NCI-H1105 treated with DMSO at 0.1 percent for 48 hours (cell line): ENCODE measurements at places on chromosomes 1 and 21.

DNA sequence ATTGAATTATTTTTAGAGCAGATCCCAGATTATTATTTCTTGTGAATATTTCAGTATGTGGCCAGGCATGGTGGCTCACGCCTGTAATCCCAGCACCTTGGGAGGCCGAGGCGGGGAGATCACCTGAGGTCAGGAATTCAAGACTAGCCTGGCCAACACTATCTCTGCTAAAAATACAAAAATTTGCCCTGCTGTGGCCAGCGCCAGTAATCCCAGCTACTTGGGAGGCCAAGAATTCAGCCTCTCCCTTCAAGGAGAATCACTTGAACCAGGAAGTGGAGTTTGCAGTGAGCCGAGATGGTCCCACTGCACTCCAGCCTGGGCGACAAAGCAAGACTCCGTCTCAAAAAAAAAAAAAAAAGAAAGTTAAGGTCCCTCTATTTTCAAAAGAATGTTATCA is 4.3 kb downstream of the OSBPL9 start:
- no peak for DNase-seq

DNA sequence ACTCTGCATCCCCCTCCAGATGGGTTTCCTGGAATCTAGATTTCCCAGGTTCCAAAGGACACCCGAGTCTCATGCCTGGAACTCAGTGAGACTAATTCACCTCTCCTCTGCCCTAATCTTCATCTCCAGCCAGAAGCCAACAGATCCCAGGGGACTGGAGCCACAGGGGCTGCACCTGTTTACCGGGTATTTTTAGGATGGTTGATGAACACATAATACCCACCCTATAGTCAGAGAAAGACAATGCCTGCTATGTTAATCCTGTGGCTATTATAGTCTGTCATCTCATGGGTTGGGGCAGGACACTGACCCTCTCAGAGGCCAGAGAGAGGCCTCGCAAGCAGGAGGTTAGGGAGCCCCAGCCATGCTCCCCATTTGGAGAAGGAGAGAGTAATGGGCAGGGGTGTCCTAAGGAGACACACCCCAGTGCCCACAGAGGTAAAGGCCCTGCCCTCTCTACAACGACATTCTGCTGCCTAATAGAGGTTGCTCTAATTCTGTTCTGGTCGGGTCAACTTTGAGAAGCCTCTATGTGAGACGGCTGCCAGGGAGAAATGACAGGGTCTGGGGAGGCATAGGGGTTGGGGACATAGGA is 1.0 kb upstream of the TNNI1 start:
- no peak for DNase-seq

GRCh38 chr1:165456861-165457260 is 11.9 kb upstream of the RXRG start:
- no peak for DNase-seq

DNA sequence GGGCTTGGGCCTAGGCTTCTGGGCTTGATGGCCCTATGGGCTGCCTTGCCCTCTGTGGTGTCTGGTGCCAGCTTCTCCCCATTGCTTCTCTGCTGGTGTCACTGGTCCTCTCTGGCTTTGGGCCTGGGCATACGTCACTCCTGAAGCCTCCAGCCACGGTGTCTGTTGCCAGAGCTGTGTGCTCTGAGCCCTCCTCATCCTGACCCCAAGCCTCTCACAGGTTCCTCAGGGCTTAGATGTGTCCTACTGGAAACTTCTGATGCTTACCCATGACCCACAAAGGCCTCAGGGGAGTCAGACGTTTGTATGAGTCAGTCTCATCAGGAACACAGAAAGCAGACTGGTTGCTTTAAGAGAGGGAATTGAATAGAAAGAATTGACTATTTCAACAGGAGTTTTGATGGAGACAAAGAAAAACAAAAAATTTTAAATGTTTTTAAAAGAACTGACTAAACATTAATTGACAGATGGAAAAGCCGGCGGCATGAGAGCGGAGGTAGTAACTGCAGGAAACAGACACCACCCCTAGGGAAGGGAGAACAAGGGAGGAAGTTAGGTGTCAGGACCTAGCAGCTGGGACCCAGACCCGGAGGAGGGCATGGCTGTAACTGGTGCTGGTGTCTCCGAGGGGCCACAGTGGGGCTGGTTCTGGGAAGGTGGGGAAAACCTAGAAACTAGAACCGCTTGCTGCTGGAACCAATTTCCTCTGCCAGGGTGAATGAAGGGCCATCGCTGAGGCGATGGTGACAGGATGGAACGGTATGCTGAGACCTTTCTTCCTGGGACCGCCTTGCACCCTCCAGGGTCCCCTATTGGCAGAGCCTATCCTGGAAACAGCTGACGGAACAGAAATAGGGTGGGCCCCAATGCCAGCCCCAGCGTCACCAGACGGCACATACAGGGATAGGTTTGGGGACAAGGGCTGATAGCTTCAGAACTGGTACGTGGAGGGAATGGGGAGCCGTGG is 40.0 kb upstream of the CITED4 start:
- DNase-seq, result no peak

DNA sequence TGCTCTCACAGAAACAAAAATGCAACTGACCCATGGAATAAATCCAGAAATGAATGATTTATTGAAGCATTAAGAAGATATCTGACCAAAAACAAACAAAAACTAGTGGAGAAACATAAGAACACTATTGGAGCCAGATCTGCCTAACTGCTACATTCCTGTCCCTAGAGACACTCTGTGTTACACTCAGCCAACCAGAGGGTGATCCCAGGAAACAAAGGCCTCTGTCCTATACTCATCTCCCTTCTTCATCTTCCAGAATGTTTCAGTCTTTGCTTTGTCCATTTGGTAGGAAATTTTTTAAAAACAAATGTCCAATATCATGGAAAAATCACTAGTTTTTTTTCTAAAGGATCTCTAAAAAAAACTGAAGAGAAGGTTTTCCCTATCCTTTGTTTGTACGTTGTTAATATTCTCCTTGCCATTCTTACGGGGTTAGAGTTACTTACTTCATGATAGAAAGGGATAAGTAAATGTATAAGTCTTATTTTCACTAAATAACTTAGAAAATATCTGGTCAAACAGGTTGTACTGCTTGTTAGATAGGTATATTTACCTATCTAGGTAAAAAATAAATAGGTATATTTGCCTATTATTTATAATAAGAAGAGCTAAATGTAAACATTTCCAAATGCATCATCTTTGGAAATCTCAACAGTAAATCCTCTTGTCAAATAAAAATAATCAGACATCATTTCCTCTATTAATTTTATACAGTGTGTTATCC is 59.1 kb downstream of the NME7 start:
- DNase-seq, result no peak

DNA sequence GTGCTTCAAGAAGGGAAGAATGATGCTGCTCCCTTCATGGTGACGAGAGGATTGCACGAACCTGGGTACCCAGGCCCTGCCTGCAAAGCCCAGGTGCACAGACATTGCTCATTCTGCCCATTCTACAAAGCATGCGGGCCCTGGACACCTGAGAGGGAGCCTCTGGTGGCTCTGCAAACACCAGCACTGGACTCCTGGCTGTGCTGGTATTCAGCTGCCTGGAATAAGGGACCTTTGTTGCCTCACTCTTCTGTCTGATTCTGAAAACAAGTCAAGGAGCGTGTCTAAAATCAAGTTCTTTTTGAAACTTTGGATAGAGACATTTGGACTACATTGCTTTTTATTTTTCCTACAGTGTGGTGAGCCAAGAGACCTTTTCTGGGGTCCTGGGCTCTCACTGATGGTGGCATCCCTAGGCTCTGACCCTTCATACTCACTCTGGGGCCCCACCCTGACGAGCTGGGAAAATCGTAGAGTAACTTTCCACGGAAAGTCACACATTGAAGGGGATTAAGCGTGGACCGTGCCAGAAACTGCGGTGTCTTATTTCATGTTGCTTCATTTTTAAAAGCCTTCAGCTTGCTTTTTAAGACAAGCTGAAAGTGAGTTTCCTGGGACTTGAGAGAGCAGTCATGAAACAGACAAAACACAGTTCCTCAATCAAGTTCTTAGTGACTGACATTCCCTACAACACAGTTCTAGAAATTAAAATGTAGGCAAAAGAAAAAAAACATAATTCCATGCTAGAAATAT is 24.0 kb downstream of the ABCA4 start:
- DNase-seq, result no peak

- peak; percentile 80 for DNase-seq
These were observed 278.5 kb downstream of the LRRC7 start for GRCh38 chr1:69846267-69846666.

DNA sequence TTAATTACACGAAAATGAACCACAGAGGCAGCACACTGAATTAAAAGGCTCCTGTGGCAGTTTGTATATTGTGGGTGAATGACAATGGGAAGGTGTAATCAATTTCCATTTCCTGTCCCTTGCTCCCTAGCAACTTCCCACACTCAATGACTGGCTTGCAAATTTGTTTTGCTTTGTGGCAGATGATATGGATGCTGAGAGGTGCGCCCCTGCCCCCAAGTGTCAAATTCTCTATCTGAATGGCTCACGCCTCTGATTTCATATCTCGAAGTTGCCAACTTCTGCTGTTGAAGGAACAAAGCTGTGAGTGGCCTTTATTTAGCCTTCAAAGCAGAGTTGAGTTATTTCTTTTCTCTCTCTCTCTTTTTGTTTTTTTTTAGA is 86.0 kb downstream of the FOXD2 start:
- peak; percentile 72 for DNase-seq

DNA sequence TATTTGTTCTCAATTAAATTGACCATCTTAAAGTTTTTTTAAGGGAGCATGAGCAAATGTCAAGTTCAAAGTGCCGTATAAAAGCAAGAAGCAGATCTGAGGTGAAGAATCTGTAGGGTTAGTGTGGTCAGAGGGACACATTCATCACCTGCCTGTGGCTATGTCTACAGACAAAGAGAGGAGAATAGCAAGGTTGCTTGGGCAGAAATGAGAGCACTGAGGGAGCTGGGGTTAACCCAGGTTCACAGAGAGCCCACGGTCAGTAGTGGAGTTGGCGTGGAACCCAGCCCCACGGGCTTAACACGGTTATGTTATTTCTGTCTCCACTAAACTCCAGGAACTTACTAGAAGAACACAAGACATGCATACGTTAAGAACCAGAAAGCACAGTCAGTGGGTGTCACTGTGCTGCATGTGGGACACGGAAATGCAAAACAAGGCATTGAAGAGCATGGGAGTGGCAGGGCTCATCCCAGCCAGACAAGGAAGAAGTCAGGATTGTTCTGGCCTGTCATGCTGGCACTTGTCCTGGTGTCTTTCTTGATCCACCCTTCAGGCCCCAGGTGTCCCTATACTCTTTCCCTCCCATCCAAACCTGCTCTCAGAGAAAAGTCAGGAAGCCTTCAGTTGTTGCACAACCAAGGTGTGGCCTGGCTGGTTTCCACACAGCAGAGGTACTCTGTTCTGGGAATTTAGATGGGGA is 95.5 kb upstream of the IVNS1ABP start:
- DNase-seq, result no peak

GRCh38 chr1:201916649-201917249 is 28.1 kb downstream of the SHISA4 start:
- peak; percentile 61 for DNase-seq

DNA sequence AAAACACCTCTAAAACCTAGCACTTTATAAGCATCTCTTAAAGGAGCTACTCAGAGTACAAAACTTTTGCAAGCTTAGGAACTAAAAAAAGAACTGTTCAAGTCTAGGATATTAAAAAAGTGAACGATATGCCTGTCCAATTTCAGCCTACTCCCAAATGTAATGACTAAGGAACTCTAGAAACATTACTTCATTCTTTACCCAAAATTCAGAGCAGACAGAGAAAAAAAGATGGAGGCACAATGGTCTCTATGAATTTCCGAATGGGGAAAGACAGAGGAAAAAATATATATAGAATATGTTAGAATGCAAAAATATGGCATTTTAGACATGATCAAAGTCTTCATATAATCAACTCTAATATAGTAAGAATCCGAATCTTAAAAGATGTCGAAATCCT is 61.2 kb downstream of the TP53BP2 start:
- no peak for DNase-seq

- no peak for DNase-seq
These were observed 18.5 kb upstream of the MTARC1 start for GRCh38 chr1:220768126-220768601.

GRCh38 chr1:56915960-56916359 is 49.9 kb downstream of the C8B start:
- peak; percentile 2 for DNase-seq

GRCh38 chr1:219062161-219062560 is 111.5 kb upstream of the LYPLAL1 start:
- no peak for DNase-seq

DNA sequence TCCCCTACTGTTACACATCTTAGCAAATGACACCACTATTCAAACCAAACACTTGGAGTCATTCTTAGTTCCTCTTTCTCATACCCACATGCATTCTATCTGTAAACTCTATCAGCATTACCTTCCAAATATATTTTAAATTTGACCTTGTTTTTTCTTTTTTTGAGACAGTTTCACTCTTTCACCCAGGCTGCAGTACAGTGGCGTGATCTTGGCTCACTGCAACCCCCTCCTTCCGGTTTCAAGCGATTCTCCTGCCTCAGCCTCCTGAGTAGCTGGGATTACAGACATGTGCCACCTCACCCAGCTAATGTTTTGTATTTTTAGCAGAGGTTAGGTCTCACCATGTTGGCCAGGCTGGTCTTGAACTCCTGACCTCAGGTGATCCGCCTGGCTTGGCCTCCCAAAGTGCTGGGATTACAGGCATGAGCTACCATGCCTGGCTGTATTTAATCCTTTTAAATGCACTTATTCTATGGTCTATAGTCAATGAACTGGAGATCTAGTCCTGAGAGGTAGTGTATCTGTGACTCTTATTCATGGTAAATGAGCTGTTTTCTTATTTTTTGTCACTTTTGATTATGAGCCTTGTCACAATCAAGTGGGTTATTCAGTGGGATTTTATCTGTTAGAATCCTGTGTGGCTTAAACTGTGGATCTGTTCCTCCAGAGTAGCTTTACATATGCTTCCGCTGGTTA is 73.1 kb downstream of the GATAD2B start:
- no peak for DNase-seq

- DNase-seq, result no peak
These were observed 28.0 kb upstream of the H3-3A start for GRCh38 chr1:226034482-226034881.

GRCh38 chr1:65108025-65108642 is 39.9 kb upstream of the AK4 start:
- no peak for DNase-seq

DNA sequence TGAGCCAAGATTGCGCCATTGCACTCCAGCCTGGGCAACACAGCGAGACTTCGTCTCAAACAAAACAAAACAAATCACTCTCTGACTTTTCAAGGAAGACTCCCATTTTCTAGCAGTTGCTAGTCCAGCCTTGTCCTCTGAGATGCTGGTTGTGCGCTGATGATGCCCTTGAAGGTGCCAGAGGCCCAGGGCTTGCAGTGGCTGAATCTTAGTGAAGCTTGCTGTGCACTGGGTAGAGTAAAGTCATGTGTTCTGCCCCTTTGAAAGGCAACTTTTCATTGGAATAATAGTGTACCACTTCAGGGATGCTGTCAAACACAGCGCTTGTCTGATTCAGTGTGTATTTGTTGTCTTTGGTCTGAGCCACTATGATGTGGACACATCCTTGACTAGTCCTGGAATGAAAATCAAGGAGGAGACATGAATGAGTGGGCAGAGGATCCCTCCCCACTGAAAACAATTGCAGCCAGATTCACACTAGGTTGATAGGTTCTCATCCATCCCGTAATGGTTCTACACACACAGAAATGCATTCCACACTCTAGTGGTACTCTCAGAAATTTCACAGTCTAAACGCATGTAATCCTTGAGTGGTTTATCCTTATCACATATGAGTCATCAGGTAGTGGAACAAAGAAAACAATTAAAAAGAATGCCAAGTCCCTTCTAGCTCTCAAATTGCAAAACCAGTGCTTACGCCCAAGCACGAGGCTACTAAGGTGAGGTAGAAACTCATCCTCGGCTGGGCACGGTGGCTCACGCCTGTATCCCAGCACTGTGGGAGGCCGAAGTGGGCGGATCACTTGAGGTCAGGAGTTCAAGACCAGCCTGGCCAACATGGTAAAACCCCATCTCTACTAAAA is 17.8 kb upstream of the TDRD10 start:
- no peak for DNase-seq
